ENCODE measurements at places on chromosomes 3 and 15. TPM values are rescaled to one million over a fixed set of nuclear protein-coding genes. Genes with fewer than 3 reads are reported as not detected.

PLA2G4F gene
- total RNA-seq = 2.1 TPM

CTXN2 gene
- total RNA-seq = 0.05 TPM

AGTR1 gene
- total RNA-seq = not detected

THAP10 gene
- total RNA-seq = 1.0 TPM

SENP7 gene
- total RNA-seq = 11.1 TPM

PAK2 gene
- 54.5 TPM for total RNA-seq

REC114 gene
- total RNA-seq = not detected

FOXB1 gene
- total RNA-seq = not detected

GCHFR gene
- total RNA-seq = 11.1 TPM

ERICH6 gene
- not detected for total RNA-seq

SCN5A gene
- total RNA-seq = 0.20 TPM

ROPN1 gene
- total RNA-seq = not detected

UBA5 gene
- total RNA-seq = 20.3 TPM
